GM23338 (cell line): ENCODE measurements at places on chromosomes 3 and 15.
A peak's percentile ranks its signal among the peaks of the same experiment; 100 is the strongest.

DNA sequence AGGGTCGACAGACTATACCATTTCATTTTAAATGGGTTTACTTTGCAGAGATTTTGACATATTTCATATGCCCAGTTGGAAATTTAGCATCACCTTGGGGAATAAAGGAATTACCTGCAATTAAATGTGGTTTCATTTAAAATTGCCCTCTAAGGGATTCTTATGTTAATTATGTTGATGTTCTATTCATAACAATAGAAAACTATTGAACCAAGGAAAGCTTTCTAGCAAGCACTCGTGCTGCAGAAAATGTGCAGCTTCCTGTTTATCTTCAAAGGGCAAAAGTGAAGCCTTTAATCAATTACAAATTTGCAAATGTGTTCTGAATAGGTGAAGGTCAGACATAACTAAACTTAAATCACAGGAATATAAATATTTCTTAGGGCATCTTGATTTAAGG is 352.1 kb downstream of the CHST2 start:
- peak; percentile 30 for DNase-seq

- DNase-seq = no peak
Measured at GRCh38 chr15:68718468-68718867, 102.2 kb downstream of the ANP32A start.

DNA sequence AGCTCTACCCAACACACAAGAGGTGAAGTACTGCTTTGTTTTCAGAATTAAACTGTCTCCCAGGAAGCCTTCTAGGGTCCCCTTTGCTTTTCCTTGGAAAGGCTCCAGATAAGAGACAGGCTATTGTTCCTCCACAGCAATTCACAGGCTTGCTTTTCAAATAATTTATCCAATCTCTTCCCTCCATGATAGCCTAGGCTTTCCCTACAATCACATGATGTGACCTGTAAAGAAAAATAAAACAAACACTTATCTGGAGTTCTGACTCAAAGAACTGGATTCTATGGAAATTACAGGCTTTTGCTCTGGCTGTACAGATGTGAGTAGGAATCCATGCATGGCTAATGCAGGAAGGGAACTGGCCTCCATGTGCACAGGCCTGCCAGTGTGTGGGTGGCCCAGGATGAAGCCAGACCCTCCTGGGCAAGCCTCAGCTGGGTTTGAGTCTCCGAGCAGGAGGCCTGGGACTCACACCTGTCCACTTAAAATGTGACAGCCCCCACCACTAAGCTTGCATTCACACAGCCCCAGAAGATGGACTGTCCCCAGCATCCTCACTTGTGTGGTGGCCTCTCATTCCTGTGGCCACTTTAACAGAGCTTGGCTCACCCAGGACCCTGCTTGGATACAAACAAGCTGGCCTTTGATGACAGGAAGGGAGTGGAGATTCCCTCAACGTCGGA is 75.8 kb upstream of the LEKR1 start:
- DNase-seq = no peak

DNA sequence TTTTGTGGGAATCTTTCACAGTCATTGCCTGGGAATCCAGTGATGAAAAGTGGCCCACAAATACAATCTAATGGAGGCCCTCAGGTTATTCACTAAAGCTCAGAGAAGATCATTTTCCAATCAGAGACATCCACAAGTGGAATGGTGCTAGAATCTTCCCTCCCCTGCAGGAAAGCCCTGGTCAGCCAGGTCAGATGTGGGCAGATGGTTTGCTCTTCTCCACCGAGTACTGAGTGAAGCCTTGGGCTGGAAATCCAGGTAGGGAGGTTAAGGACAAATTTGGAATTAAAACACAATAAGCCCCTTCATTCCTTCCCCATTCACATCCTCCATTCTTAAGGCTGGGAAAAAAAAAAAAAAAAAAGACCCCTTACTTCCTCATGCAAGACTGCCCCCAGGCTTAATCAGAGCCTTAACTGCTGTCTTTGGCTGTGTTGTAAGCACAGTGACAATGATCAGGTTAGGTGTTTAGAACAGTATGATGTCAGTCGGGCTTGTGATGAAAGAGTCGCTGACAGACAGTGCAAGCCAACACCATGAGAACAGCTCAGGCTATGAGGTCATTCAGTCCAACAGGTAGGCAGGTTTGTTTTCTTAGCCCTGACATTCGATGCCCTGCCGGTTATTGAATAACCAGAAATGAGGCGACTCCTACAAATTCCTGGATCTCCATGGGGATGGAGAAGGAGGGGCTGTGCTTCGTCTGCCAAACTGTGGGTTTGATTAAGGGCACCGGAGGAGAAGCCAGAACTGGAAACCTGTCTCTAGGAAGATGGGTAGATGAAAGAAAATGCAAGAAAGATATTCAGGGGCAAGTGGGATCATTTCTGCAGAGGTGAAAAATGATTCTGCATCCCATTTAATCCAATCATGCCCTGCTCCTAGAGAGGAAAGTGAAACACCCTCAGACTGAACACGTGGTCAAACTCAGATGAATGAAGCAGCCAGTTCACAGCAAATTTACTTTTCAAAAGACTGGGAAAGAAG is 23.5 kb upstream of the HES1 start:
- no peak for DNase-seq

DNA sequence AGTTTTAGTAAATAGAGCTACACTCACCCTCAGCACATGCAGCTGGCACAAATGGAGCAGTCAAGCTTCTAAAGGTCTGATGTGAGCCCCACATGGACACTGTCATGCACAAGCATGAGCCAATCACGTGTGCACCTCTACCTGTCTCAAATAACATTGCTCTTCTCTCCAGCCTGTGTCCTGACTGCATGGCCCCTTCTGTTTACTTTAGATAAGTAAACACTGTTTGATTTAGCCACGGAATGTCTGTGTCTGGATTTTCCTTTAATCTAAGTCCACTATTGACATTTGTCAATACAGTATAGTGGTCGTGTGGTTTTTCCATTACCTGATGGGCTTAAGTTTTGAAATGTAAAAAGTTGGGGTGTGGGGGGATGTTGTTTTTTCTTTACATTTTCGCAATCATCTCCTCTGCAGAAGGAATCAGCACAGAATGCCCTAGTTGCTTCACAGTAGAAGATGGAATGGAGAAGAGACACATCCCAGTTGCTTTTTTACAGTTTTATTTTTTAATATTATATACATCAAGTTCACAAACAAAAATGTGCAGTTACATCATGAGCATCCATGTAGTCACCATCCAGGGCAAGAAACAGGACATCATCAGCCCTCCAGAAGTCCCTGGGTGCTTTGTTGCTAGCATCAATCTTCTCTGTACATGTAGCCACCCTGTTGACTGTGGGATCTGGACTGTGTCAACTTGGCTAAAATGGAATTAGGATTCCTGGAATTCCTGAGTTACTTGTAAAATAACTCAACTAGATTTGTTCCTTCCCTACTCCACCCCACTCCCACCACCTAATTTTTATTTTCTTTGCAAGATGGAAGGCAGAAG is 146.1 kb downstream of the UACA start:
- DNase-seq = no peak

DNA sequence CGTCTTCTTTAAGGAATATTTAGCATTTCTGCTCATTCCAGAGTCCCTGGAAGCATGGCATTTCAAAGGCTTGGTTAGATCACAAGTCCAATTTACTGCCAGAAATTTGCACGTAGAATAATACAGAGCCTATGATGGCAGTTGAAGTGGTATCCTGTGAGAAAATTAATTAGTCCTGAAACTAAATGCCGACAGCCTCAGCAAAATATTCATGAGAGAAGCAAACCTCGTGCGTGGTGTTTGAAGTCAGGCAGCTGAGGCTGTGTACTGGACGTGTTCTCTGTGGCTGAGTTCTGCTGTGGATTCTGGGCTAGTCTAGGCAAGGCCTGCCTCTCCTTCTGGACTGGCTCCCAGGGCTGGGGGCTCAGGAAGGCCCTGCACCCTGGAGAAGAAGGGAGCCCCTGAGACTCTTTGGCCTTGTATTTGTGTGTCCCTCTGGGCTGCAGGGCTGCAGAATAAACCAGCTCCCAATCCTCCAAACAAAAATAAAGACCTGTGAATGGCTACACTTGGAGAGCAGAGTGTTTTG is 106.6 kb downstream of the APBA2 start:
- DNase-seq = no peak

DNA sequence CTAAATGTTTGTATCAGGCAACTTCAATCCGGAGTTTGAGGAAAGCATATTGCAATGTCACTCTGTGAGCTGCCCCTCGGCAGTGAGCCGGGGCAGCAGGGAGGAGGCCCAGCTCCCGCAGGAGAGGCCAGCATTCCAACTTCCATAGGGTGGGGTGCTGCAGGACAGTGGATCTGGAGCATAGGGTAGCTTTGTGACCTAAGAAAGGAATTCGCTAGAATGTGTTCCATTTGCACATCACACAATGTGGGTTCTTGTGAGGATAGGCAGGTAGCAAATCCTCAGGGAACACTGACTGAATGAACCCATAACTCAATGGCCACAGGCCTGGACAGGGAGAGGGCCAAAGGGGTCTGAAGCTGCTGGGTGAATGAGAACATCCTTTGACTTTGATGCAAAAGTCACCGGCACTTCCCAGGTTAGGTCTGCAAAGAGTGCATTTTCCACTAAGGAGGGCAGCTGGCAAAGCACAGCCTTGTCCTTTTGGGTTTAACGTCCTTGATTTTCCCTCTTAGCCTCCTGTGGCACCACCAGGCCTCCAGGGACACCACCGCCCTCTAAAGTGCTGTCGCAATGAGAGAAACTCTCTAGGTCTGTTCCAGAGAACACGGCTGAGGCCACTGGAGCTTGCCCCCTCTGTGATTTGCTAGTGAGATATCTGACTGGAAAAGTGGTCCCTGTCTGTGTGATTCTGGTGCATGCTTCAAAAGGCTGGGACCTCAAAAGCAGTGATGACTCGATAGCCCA is 36.2 kb downstream of the GABRB3 start:
- DNase-seq = peak; percentile 73

DNA sequence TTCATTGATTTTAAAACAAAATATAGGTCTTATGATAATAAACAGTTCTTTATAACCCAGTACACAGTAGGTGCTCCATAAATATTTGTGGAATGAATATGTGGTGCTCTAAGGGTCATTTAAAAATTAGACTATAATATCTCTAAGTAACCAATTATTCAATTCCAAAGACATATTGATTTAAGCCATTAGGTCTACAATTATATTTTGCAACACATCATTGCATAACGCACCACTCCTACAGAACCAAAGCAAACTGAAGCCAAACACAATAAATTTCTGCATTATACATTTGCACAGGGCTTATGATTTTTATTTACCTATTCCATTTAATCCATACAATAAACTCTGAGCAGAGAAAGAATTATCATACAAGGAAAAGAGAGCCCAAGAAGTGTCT is 104.3 kb downstream of the ABI3BP start:
- no peak for DNase-seq

GRCh38 chr15:100683434-100683833 is 81.0 kb downstream of the ASB7 start:
- no peak for DNase-seq

DNA sequence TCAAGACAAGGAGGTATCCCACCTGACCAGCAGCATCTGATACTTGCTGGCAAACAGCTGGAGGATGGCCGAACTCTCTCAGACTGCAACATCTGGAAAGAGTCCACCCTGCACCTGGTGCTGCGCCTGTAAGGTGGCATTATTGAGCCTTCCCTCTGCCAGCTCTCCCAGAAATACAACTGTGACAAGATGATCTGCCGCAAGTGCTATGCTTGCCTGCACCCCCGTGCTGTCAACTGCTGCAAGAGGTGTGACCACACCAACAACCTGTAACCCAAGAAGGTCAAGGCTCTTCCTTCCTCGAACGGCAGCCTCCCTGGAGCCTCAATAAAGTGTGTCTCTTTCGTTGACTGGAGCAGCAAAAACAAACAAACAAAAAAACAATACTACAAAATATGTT is 2.2 kb upstream of the SLC4A7 start:
- no peak for DNase-seq

DNA sequence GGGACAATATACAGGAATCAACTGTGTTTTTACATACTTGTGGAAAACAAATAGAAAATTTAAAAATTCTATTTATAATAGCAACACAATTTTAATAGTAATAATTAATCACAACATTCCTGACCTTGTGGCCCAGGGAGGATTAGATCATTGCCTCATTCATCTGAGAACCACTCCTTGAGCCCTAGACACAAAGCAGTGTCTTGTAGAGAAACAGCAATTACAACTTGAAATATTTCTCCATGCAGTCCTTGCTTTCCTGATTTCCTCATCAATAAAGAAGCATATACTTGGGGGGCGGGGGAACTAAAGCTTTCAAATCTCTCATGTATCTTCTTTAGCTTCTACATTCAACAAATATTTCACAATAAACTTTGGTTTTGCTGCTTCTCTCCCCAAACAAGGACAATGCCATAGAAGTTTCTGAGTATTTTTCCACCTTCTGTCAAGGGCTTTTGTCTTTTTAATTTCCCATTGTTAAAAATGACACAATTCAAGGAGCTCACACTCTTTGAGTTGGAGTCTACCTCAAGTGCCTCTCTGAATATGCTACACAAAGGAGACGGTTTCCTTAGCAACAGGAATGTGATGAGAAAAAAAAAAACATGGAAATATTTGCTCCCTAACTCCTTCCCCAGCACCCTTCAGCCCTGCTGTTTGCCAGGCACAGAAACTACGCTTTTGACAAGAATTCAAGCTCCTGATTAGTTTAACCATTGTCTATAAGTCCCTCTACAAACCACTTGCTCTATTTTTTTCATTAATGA is 118.8 kb downstream of the ARPP21 start:
- peak; percentile 78 for DNase-seq

GRCh38 chr15:94229591-94230369 is 1.6 kb upstream of the MCTP2 start:
- no peak for DNase-seq

GRCh38 chr3:136114421-136114820 is 81.7 kb downstream of the MSL2 start:
- DNase-seq = no peak

DNA sequence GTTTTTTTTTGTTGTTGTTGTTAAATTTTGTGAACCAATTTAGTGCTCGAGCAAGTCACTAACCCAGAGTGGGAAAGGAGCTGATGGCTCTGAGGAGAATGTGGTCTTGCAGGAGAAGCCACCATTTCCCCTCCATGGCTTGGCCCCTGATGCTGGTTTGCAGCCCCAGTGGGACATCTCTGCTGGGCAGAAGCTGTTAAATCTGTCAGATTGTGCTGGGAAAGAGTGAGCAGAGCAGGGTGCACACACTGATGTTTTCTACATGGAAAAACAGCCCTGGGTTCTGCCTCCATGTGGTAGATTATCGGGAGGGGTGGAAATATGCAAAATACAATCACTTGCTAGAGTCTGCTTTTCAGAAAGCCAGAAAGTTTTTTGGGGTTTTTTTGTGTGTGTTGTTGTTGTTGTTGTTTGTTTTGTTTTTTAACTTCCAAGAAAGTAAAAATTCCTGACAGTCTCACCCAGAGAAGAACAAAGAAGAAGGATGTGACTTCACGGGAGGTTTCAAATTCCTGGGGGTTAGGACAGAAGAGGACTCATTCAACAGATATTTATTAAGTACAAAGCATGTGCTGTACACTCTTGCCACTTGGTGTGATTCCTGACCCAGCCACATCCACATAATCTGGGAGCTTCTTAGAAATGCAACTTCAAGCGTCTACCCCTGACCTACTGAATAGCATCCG is 133.7 kb downstream of the FOXB1 start:
- no peak for DNase-seq

- no peak for DNase-seq
Measured at GRCh38 chr3:56629451-56629850, 53.6 kb downstream of the TASOR start.
